MM.1S (cell line): ENCODE measurements at places on chromosomes 11 and 22.

- no peak for DNase-seq
Observed at GRCh38 chr11:10658621-10659338, 34.8 kb downstream of the IRAG1 start.

GRCh38 chr22:42645938-42646568 lies 3.1 kb downstream of the CYB5R3 start:
- DNase-seq: no peak

DNA sequence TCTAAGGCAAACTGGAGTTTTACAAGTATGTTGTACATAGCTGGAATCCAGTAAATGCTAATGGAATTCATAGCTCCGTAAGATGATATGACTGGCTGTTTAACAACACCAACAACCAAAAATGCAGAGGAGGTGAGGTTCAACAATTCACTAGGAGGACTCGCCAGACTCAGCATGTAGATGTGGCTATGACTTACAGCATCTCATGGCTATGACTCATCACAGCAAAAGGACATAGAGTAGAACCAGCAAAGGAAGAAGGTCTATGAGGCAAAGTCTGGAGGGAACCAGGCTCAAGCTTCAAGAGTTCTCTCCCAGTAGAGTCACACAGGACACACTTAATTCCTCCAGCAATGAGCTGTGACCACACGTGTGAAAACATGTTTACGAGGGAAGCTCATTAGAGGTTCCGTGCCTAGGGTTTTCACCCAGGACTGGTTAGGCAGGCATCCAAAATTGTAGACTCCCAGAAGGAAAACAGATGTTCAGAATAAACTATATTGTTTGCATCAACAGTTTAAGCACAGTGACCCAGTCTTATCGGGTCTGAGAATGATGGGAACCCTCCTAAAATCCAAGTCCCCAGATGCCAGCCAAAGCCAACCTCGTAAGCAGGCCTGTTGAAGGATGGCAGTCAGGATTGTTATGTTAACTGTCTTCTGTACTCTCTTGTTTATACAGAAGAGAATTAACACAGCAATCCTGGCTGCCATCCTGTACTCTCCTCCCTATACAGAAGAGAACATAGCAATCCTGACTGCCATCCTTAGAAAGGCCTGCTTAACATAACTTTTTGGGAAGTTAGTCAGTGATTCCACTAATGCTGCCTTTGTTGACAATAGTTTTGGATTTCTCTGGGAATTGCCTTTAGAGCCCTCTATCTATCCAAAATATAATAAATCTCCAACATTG lies 116.6 kb downstream of the LARGE1 start:
- DNase-seq: no peak

GRCh38 chr11:128772814-128773213 lies 78.9 kb downstream of the FLI1 start:
- no peak for DNase-seq

DNA sequence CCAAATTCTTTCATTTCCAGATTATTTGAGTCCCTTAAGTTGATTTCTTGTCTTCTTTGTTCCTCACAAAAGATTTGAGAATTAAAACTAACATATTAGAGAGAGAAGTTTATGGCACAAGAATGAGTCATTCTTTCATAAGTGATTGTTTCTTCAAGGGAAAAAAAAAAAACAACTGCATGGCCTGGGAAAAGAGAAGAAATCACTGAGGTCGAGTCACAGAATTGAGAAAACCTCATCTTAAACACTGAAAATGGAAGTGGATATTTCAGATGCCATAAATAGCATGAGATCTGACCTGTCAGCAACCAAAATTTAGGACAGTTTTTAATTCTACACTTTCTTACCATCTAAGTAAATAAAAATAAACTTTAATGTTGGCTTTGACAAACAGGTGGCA lies 87.2 kb downstream of the CWF19L2 start:
- DNase-seq: no peak

DNA sequence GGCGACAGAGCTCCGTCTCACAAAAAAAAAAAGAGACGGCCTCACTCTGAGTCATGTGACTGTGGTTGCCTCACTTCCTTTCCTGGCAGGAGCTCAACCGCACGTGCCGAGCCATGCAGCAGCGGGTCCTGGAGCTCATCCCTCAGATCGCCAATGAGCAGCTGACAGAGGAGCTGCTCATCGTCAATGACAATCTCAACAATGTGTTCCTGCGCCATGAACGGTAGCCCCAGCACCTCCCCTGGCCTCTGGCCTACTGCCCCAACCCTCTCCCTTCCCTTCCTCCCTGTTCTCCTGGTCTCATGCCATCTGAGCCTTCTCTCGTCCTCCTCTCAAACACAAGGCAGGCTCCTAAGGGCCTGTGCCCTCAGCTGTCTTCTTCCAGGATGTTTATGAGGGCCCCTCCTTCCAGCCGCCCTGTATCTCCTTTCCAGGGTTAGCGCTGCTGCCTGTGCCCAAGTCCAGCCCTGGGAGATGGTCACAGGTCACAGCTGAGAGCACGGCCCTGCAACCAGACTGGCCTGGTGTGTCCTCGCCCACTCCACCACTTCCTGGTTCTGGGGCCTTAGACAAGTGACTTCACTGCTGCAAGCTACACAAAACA lies 30.7 kb downstream of the TOM1 start:
- no peak for DNase-seq

DNA sequence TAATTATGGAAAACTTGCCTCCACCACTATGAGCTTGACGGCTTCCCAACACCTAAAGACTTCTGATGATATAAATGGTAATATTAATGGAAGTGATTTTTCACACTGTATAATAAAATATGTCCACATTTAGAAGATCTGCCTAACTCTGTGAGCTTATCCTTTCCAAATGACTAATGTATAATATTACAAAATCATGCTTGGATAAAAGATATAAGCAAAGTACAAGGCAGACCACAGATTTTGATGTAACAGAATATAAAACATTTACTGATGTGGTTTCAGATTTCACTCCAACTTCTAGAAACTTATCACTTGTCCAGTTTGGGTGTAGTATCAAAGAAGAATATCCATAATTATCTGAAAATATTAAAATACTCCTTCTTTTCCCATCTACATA lies 36.9 kb downstream of the GALNT18 start:
- DNase-seq: no peak

DNA sequence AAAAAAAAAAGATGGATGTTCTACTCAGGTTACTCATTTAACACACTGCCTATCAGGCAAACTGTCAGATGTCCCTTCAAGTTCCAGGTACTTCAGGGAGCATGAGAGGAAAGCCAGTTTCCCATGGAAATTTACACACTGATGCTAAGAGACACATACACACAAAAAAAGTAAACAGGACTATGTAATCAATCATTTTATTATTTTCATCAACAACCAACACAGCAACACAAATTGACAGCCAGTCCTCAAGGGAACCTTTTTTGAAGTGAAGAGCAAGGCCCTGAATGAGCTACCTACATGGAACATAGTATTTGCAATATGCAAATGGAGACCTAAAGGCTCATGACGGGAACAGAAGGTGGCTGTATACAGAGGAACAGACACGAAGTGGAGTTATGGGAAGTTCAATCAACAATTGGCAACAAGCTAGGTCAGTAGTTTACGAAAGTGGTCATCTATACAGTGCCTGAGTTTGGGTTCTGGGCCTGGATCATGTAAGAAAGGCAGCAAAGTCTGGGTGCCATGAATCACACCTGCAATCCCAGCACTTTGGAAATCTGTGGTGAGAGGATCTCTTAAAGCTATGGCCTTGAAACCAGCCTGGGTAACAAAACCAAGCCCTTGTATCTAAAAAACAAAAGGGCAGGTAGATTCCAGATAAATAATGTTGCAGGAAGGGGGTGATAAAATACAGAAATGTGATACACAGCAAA lies 12.6 kb upstream of the WDR74 start:
- no peak for DNase-seq

DNA sequence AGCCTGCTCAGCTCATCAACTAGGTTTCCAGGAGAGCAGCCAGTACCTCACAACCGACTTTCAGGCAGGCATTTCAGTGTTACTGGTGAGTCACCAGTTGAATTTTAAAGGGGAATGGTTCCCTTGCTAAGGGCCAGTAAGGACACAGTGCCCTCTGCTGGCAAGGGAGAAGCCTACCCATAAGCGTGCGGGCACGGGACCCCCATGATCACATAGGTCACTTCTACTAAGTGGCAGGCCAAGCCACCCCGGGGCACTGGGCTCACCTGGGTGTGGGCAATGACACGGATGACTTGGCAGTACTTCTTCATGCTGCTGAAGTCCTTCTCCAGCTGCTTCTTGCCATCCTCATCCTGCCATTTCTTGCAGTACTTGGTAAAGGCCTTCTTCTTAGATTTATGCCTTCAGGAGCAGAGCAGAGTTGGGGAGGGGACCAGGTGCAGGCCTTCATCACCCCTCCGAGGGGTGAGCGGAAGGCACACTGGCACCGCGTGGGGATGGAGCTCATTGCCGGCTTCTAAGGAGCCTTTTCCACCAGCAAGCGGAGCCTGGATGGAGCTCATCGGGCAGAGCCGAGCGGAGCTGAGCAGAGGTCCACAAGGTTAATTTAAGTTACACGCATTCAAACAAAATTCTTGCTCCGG lies 2.9 kb downstream of the RPL3 start:
- DNase-seq: peak; percentile 84

GRCh38 chr22:47395481-47395880 lies 633.0 kb downstream of the TBC1D22A start:
- no peak for DNase-seq

- DNase-seq: no peak
Observed at GRCh38 chr11:122703541-122704272, 48.2 kb downstream of the UBASH3B start.

DNA sequence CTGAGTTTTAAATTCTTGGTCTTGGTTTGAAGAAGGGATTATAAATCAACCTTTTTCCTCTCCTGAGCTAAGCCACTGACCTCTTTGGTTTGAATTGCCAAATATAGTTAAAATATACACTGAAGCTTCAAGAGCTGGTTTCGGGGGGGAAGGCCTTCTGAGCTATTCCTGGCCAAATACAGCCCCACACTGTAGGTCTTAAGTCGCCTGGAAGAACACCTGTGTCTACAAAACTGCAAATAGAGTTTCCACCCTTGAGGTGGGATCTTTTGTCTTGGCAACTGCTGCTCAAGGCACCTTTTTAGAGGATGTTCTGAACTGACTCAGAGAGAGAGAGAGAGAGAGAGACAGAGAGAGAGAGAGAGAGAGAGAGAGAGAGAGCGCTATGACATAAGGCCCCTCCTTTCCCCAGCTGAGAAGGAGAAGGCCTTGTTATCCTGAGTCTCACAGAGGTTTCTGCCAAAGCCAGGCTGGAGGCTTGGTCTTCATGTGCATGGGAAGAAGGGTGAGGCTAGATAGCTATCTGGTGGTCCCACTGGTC lies 5.5 kb downstream of the ADM start:
- DNase-seq: peak; percentile 98

- DNase-seq: no peak
Observed at GRCh38 chr22:45930324-45930723, 46.6 kb downstream of the WNT7B start.

DNA sequence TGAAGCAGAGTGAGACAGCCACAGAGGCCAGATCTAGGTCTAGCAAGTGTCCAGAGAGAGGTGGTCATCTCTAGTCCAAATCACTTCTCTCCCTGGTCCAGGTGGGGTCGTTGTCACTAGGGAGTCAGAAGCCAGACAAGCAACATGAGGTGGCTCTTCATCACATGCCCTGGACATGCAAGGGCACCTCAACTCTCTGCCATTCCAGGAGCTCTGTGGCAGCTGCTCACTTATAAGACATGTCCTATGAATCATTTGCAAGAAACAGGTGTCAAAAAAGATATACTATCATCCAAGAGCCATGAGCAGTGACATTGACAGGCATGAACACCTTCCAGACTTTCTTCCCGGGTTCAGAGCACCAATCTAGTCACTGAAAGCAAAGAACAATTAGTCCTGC lies 130.8 kb downstream of the GALNT18 start:
- no peak for DNase-seq

- DNase-seq: no peak
Observed at GRCh38 chr11:119602745-119603373, 126.1 kb downstream of the NECTIN1 start.

GRCh38 chr22:23521441-23522113 lies 58.5 kb downstream of the IGLL1 start:
- DNase-seq: peak; percentile 94

- no peak for DNase-seq
Observed at GRCh38 chr11:100354736-100355135, 332.4 kb upstream of the ARHGAP42 start.

DNA sequence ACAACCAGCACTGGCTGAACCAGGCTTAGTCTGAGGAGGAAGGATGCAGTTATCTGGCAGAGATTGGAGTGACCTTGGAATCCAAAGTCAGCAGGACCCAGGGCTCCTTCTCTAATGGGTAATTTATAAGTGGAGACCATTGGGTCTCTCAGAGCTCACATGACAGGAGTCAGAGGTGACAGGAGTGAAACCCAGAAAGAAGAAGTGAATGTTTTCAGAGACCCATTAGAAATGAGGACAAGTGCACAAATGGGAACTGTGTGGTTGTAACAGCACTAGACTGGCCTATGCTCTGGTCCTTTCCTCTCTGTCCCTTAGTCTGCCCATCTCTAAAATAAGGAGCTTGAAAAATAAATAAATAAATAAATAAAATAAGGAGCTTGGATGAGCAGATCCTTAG lies 107.4 kb downstream of the SERGEF start:
- no peak for DNase-seq

DNA sequence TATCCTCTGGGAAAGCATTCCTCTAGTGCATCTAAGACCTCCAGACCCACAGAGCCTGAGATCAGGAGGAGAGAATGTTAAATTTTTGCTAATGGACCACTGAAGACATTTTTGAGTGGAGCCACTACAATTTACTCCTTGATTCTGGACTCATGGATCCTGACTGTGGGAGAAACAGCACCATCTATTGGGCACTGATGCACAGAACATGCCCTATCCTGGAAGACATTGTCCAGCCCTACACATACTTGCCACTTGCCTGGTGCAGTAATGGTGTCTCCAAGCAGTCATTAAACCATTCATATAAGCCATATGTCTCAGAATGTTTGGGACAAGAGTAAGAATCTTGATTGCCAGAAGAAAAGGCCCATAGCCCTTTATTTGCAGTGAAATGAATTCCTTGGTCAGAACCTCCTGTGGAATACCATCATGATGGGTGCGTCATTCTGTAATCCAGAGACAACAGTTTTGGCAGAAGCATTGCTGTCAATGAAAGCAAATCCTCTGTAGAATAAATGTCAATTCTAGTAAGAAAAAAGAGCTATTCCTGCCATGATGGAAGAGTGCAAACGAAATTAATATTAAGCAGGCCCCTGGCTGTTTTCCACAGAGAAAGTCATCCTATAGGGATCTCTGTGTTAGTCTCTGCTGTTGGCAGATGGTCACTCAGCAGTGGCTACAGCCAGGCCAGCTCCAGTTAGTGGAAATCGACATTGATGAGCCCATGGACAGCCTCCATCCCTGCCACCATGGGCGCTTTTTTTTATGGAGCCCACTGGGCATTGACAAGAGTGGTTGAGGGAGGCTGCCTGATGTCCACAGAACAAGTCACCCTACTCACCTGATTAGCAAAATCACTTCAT lies 43.5 kb downstream of the GGTLC2 start:
- DNase-seq: peak; percentile 55

DNA sequence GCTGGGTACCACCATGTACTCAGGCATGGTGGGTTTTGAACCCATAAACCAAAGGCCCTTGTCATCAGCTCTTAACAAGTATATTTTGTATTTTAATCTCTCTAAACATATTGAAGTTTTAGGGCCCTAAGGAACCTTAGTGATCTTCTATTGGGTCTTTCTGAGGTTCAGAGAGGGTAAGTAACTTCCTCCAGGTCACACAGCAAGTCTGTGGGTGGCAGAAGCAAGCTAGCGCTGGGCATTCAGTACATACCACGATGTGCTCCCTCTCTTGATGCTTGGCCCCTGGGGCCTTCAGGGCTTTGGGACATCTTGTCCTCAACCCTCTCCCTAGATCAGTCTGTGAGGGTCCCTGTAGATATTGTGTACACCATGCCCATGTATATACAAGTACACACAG lies 12.7 kb downstream of the RASD2 start:
- no peak for DNase-seq
